ENCODE measurements at places on chromosomes 2 and 18.
A peak's percentile ranks its signal among the peaks of the same experiment; 100 is the strongest.

DNA sequence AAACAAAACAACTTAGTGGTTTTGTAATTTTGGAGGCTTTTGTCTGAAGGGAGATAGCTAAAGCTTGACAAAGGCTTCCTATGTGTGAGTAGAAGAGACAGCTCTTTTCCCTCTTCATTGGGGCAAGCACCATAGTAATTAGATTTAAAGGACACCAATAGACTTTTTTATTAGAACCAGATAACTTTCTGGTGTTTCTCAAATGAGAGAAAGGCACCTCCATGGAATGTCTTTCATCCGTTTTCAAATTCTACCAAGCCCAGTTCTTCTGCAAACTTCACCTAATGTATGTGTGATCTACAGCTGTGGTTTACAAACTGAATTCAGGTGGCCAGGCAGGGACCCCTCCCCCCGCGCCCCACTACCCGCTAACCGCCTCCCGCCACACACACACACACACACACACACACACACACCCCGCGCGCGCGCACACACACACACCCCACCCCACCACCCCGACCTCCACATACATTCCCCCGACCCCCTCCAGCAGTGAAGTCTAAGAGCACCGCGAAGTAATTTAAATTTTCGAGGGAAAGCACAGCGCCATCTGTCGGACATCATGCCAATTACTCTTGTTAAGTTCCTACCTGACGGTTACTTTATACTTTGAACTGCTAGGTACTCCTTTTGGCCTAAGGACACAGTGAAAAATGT lies 31.6 kb upstream of the PPP1R1C start:
- DNase-seq: peak; percentile 70

- no peak for DNase-seq
Observed at GRCh38 chr2:124560592-124561112, 535.6 kb downstream of the CNTNAP5 start.

GRCh38 chr2:203934711-203935438 lies 1.7 kb upstream of the ICOS start:
- DNase-seq: no peak

DNA sequence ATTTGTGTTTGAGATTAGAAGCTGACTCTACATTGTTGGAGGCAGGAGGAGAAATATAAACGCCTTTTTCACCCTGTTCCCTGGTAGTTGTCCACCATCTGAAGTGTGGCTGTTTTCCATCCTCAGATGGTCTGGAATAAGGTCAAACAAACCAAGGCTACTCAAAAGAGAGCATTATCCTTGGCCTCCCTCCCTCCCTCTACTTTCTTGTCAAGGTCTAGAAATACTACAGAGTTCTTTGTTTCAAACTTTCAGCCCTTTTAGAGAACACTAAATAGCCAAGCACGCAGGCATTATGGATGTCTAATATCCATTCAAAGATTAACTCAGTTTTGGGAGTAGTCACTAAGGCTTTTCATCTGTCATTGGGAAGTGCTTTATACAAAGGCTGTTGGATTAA lies 215.8 kb upstream of the ITGA4 start:
- no peak for DNase-seq

GRCh38 chr2:231392431-231393148 lies 2.9 kb upstream of the B3GNT7 start:
- no peak for DNase-seq

- no peak for DNase-seq
Observed at GRCh38 chr18:5584746-5585417, 41.1 kb upstream of the EPB41L3 start.

DNA sequence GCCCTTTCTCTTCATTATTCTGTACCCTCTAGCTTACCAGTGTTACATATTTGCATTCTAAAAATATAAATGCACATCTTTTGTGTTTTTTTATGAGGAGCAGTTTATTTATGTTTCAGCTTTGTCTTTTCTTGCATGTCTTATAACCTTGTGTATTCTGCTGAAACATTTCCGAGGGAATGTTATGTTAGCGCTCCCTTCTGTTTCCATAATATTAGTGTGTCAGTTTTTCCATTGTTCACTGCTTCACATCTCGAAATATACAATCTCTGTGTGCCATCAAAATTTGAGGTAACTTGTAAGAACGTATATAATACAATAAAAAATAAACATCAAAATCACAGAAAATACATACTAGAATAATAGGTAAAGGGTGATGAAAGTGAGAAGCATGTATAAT lies 153.3 kb downstream of the PKP4 start:
- DNase-seq: no peak

GRCh38 chr18:44098551-44099098 lies 582.1 kb upstream of the SETBP1 start:
- DNase-seq: no peak

GRCh38 chr18:8097927-8098326 lies 511.3 kb upstream of the RAB12 start:
- no peak for DNase-seq

DNA sequence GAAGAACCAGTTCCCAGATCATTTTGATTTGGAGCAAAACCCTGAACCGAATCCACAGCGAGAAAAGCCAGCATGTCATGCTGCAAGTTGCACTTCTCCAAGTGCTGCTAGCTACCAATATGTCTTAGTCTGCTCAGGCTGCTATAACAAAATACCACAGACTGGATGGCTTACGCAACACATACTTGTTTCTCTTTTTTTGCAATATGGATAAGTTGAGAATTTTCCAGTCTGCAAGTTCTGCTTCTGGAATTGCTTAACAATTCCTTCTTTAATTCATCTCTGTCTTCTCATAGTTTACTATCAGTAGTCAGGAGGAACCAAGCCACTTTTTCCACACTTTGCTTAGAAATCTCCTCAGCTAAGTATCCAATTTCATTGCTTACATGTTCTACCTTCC lies 105.9 kb upstream of the RBBP8 start:
- no peak for DNase-seq

GRCh38 chr2:288758-289361 lies 969 bp upstream of the ALKAL2 start:
- no peak for DNase-seq

- no peak for DNase-seq
Observed at GRCh38 chr2:96113367-96113677, 3.0 kb downstream of the ADRA2B start.

DNA sequence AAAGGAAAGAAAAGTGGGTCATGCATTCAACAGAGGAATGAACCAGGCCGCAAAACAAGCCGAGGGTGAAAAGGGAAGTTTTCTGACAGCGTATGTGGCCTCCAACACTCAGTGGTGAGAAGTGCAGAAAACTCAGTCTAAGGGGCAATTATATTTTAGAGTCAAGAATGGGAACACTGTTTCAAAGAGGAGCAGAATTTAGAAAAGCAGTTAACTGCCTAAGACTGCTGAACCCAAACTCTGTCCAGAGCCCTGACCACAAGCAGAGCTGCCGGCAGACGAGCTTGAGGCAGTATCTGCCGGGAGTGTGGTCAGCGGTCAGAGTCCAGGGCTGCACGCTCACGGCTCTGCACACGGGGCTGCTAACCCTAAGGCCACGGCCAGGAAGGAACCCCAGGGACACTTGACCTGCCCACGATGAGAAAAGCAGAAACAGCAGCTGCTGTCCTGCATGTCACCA lies 347.0 kb upstream of the ID2 start:
- no peak for DNase-seq

DNA sequence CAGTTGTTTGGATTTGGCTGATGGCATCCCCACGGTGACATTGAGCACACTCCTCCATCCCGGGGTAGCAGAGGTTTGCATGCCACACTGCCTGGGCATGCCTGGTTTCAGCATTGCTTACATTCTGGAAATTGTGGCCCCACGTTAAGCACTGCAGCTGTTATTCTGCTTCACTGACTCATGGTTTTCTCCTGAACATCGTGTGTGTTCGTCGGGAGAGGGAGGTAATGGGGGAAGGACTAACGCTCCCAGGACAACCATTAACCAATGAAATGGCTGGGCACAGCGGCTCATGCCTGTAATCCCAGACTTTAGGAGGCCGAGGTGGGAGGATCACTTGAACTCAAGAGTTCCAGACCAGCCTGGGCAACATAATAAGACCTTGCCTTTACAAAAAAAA lies 28.2 kb upstream of the YWHAQ start:
- DNase-seq: peak; percentile 46

DNA sequence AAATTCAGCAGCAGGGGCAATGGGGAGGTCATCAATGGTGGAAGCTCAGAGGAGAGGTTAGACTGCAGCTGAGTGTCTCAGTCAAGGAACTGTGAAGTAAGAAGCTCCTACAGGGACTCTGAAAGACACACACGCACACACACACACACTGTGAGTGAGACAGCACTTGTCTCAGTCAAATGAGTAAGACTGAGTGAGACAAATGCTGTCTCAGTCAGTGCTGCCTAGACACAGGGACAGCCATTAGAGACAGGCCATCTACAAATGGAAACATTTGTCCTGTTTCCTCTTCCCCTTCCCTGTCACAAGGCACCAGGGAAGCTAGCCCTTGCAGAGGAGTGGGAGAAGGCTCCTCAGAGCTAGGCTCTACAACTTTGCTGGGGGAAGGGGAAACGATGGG lies 577.4 kb upstream of the GCFC2 start:
- DNase-seq: no peak

GRCh38 chr2:128792476-128793054 lies 473.9 kb upstream of the HS6ST1 start:
- DNase-seq: no peak

Data from femur (tissue), 1 donor.